ENCODE measurements at places on chromosomes 12 and 14. TPM values are rescaled to one million over a fixed set of nuclear protein-coding genes. Genes with fewer than 3 reads are reported as not detected.
A peak's percentile ranks its signal among the peaks of the same experiment; 100 is the strongest.

ZNF891 gene
- 3.7 TPM for total RNA-seq

DNA sequence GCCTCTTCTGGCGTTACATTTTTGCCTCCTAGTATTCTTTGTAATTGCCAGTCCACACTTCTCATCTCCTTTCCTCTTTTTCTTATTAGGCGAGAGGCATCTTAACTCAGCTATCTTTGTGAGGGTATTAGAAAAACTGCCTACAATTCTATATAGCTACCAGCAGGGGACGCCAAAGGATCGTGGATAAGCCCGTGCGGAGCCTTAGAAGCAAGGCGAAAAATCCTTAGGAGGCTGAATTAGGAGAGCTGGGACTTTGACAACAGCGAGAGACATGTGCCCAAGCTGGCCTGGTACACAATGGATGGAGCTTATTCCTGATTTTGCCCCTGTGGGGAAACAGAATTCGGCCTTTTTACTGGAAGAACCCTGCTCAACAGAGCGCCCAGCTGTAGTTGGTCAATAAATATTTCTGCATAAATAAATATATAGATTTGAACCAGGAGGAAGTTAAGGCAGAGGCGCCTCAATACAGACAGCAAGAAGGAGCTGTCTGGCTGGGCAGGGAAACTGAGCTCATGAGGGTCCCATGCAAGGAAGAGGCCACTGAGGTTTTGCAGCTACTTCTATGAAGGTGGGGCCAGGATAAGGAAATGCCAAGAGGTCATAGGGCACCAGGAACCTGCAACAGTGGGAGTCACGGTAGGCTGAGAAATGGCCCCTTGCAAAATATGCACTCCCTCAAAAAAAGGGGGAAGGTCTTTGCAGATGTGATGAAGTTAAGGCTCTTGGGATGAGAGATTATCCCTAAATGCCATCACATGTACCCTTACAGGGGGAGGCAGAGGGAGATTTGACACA, 14.6 kb upstream of the RBM19 start:
- peak; percentile 18 for DNase-seq

- DNase-seq, result no peak
These were observed 194.0 kb downstream of the EGLN3 start for GRCh38 chr14:33756833-33757232.

GRCh38 chr14:60508707-60509437, at the start of gene SIX6:
Gene SIX6 (plus strand): TSS chr14:60509146. CDS start chr14:60509399, 253 bp downstream.
- no peak for DNase-seq

AGAP2 gene
- 39.7 TPM for total RNA-seq

GRCh38 chr14:60090864-60091519, 731 bp upstream of the PCNX4 start:
- peak; percentile 75 for DNase-seq

DNA sequence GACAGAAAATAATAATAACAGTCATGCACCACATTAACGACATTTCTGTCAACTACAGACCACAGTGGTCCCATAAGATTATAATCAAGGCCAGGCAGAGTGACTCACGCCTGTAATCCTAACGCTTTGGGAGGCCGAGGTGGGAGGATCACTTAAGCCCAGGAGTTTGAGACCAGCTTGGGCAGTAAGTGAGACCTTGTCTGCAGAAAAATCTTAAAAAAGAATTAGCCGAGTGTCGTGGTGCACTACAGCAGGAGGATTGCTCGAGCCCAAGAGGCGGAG, 8.6 kb downstream of the NAB2 start:
- DNase-seq, result no peak

DNA sequence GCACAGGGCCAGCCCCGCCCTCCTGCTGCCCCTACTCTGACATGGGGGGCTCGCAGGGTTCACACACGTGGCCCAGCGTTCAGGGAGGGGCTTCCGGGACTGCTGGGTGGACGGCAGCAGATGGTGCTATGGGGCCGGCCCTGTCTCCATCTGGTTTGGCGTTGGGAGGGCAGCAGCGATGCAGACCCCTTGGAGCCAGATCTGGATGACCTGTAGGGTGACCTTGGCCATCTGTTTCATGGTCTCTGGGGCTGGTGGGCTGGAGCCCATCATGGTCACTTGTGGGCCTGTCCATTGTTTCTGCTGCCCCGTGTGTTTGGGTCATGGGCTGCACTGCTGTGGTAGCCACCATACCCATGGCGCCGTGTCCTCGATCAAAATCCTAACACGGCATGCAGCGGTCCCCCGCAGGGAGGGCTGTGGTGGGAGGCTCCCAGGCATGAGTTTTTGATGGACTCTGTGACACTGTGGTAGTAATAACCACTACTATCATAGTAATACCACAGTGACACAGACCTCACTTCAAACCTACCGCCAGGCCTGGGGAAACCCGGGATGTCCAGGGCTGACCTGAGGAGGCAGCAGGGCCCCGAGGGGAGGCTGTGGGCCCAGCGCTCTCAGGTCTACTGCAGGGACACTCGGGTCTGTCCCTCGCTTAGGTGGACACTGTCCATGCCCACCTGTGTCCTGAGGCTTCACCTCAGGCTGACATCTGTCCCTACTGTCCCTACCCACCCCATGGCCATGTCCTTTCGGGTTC, 359.4 kb downstream of the TMEM121 start:
- no peak for DNase-seq

DNA sequence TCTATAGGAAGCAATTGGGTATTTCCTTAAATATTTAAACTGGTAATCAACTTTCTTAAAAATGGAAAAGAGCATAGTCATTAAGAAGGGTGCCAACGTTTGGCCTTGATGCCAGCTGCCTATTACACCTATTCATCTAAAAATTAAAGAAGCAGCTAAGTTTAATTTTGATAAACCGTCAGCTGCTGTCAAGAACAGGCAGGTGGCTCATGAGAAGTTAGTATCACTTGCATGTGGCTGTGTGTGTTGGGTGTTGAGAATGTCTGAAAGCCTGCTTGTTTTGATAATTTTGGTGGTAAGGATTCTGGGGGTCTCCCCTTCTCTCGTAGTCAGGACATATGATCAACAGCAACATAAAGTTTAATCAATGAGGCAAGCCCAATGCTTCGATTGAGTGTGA, 6.5 kb downstream of the GLRX5 start:
- DNase-seq, result no peak

- peak; percentile 42 for DNase-seq
These were observed 187.3 kb upstream of the RMST start for GRCh38 chr12:97275256-97275655.

GRCh38 chr12:92216092-92216491, 70.4 kb upstream of the BTG1 start:
- no peak for DNase-seq

ZBTB25 gene
- total RNA-seq, result 7.0 TPM

DNA sequence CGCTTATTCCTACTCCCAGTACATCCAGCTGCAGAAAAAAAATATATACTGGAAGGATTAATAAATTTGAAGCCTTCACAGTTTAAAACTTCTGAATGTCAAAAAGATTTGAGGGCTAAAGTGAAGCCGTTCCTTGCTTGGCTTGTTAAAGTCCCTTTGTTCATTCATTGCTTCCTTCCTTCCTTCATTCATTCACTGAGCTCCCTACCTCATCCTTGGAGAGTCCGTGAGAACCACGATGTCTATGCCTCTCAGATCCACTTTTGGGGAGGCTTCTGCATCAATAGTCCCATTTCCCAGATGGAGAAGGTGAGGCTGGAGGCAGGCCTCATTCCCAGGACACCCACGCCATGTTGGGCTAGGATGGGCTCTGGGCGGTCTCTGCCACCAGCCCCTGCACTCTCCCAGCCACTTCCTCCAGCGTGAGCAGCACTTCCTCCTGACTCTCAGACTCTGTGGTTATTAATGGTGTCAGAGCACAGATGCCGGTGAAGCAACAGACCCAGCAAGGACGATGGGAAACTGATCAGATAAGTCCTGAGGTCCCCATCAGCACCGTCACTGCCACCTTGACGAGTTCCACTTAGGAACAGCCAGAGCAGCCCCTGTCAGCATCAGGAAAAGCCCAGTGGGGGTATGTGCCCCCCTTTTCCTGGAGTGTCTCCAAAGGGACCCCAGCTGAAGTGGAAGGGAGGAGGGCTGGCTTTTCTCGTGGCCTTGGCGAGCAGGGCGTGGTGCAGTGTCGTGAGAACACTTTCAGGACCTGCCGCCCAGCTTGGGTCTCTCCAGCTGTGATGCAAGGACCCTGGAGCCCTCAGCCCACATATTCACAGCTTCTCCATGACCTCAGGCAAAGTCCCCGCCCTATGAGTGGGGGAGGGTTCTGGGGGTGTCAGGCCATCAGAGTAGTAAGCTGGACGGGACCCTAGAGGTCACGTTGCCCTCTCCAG, 21.2 kb downstream of the ASB2 start:
- no peak for DNase-seq

DNA sequence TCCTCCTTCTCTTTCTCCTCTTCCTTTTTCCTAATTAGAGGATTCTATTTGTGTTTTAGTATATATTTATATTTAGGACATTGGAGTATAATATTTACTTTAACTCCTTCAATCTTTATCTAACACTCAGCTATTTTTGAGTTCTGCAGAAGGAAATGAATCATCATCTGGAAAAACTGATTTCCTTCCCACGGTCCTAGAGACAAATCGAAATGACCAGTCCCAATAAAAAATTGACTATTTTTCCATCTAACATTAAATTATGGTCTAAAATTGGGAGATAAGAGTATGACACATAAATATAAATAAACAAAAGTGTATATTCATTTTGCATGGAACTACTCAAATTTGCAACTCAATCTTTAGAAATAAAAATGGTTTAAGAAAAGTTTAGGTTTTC, 167.4 kb downstream of the TMTC3 start:
- no peak for DNase-seq

MANSC1 gene
- total RNA-seq, result not detected

DNA sequence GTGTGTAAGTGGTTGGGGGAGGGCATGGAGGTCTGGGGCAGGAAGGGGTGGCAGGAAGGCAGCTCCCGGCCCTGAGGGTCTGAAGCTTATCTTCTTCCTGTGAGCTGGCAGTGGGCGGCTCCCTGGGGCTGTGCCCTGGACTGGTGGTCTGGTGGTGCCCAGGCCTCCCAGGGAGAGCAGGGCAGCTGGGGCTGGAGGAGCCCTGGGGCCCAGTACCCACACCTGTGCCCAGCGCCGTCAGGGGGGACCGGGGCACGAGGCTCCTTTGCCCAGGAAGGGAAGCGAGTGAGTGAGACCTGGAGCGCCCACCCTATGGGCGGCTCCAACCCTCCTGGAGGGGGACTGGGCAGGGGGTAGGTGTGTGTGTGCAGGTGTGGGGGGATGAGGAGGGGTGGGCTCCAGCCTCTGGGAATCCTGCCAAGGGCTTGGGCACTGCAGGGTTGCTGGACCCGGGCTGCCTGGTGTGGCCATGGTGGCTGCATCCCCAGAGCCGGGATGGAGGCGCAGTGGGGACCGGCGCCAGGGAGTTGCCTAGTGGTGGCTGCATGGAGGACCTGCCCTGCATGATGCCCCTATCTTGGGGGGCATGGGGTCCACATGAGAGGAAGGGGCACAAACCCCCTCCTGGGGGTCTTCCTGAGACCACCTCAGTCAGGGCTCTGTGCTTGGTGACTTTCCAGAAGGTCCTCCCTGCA, 353.6 kb downstream of the TMEM121 start:
- DNase-seq, result no peak

GRCh38 chr14:81313200-81313599, 86.9 kb downstream of the STON2 start:
- DNase-seq, result no peak

GRCh38 chr12:106480251-106480650, 102.6 kb upstream of the RFX4 start:
- DNase-seq, result no peak

DNA sequence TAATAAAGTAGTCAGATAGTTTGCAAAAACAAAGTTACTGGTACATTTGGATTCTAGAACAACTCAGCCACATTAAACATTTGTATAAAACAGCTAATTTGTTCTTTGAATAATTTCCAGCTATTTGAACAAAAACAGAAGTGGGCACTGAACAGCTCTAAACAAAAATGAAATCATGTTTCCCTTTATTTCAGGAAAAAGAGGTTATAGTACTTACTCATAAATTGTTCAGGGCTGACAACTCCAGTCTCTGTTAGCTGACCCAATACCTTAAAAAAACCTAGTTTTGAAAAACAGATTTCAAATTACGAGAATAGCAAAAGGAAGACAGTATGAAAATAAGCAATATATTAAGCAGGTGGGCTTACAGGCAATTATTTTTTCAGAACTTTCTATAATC, 8.2 kb downstream of the GNPNAT1 start:
- no peak for DNase-seq

DNA sequence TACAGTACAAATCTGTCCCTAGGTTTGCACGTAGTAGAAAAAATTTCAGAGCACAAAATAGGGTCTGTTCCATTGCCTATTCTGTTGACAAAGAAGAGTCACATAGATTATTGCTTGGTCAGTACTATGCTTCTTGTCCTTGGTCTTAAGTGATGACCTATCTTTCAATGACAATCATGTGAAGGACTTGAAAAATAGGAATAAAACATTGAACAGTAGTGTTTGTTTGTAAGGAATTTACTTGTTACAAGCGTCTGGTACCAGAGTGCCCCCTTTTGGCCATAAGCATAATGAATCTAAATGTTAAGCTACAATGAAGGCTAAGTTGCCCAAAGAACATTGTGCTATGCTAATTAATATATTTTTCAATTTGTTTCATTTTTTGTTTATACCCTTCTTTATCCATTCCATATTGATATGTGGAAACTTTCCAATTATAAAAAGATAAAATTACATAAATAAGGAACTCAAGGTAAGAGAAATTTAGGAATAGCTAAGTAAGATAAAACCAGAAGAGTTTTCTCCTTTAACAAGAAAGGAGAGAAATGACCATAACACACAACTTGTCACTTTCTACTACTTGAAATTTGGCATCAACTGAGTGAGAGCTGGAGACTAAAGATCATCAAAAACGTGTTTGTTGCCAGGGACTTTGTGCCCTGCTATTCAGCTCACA, 204.7 kb downstream of the EPS8 start:
- DNase-seq, result peak; percentile 29

Data from SJCRH30 (cell line).